Left renal pelvis (tissue), 4 donors: ENCODE measurements at places on chromosomes 13 and 19.

DNA sequence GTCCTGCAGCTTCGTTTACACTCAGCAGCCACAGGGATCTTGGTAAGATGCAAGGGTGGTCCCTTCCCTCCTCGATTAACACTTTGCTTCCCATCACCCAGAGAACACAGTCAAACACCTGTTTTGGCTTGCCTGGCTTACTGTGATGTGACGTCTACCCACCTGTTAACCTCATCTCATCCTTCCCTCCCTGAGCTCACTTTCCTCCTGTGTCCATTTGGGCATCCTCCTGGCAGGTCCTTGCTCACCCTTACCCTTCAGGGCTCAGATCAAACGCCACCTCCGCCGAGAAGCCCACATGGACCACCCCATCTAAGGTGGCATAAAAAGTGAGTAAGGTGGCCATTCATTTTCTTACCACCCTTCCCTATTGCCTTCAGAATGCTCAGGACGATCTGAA is 9.2 kb downstream of the FIZ1 start:
- DNase-seq, result no peak

- DNase-seq, result no peak
These were observed 158.5 kb upstream of the RFC3 start for GRCh38 chr13:33659466-33659865.

DNA sequence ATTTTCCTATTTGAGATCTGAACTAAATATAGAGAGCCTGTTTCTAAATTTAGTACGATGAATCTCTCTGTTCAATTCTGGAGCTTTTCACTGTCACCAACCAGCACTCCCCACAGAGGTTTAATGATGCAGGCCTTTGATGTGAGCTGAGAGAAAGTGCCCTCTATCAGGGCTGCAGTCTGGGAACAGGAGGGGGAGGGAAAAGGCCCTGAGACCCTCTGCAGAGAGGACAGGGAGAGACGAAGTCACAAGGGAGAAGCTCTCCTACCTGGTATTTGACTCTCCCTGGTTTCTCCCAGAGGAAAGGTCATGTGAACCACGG is 206.8 kb upstream of the SOX1 start:
- no peak for DNase-seq

DNA sequence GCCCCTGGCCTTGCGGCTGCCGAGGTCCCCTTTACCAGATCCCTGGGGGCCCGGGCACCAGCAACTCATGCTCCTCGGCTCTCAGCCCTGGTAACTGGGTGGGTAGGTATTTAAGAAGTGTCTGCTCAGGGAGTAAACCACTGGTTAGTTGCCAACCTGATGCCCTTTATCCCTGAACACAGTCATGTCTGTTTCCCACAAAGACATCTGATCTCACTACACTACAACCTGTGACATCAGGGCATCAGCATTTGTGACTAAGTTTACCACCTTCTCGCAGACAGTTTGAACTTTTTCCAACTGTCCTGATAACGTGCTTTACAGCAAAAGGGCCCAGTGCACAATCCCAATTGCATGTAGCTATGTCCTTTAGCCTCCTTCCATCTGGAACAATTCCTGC is 22.0 kb downstream of the GGACT start:
- no peak for DNase-seq
